Liver (tissue), 10 donors: ENCODE measurements at places on chromosomes 5 and 9. TPM values are rescaled to one million over a fixed set of nuclear protein-coding genes. Genes with fewer than 3 reads are reported as not detected.

The LAMC3 gene
- total RNA-seq: 1.4 TPM

The ACOT12 gene
- 16.9 TPM for total RNA-seq

DNA sequence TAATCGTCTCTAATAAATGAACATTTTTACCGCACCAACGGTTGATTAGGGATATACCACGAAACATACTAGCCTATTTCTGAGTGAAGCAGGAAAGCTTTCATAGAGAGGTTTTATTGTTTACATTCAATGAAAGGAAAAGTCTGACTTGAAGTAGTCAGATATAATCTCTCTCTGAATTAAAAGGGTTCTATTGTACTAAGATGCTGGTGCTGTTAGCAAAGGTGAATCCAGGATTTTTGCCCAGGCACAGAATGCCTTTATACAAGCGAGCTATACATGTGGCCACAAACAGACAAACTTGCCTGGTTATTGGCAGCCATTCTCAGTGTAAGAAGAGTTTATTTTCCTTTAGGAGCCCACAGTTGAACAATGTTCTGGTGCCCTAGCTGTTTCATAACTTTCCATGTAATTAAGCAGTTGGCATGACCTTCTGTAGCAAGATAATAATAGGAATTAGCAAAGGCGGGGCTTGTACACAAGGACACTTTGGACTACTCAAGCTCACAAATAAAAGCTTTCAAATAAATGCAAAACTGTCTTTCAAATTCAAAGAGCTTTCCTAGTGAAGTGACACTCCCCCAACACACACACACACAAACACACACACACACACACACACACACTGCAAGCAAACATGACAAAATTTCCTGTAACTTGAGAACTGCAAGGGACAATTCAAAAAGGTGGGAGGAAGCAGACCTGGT is 198.7 kb upstream of the MAP3K1 start:
- no peak for DNase-seq

The PCDHB10 gene
- 0.14 TPM for total RNA-seq

DNA sequence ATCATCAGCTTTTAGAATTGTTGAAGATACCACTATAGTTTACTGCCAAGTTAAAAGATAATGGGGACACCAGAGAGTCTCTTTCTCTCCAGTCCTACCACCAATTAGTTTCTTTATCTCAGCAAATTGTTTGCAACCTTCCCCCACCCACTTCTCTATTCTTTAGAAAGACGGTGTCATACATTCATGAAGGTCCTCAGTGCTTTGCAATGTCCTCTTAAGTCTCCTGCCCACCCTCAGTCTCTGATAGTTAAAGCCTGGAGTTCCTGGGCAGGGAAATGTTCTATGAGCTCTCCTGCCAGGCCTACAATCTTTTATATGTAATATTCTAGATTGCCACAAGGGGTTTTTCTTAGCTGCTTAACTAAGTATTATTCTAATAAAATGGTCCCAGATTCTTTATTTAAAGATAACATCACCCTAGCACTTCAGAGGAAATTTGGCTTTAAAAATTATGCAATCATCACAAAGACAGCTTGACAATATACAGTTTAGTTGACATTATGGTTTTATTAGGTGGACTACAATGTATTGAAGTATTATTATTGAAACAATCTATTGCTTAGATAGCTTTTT is 509.2 kb downstream of the CSNK1G3 start:
- no peak for DNase-seq

DNA sequence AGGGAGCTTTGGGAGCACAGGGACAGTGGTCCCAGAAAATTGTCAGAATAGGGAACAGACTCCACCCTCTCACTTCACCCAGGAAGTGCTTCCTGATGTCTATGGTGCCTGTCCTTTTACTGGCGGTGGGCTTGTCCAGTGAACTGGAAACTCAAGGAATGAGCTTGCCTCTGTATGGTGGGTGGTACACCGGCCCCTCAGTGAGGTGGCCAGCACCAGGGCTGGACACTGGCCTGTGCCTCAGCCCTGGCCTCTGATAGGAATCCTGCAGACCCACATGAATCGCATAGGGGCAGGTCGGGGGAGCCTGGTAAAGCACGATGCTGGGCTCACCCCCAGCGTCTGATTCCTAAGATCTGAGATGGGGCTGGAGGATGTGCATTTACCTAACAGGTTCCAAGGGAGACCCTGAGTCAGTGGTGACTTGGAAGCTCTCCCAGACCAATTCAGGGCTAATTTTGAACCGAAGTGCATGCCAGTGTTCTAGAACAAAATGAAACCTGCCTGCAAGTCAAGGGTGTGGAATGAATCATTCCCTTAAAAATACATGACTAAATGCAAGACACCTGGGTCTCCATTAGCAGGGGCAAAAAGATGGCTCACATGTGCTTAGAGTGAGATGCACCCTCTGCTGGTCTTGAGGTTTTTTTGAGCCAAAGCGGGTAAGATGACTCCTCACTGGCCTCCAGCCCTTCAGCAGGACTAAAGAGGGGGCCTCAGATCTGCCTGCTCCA is 178.3 kb downstream of the HSPA4 start:
- no peak for DNase-seq

- no peak for DNase-seq
These were observed 407.4 kb downstream of the DTWD2 start for GRCh38 chr5:118580949-118581348.

GRCh38 chr9:108272349-108272899 is 583.4 kb downstream of the ACTL7B start:
- DNase-seq: peak; percentile 40
